ENCODE measurements at places on chromosomes 1 and 21.

- DNase-seq, result no peak
Observed at GRCh38 chr1:26164036-26164860, 4.5 kb downstream of the C1orf232 start.

GRCh38 chr1:61101536-61101935 lies 19.2 kb downstream of the NFIA start:
- no peak for DNase-seq

- no peak for DNase-seq
Observed at GRCh38 chr1:62423580-62424242, 13.1 kb upstream of the USP1 start.

- DNase-seq, result no peak
Observed at GRCh38 chr1:94884106-94884505, 42.8 kb downstream of the CNN3 start.

DNA sequence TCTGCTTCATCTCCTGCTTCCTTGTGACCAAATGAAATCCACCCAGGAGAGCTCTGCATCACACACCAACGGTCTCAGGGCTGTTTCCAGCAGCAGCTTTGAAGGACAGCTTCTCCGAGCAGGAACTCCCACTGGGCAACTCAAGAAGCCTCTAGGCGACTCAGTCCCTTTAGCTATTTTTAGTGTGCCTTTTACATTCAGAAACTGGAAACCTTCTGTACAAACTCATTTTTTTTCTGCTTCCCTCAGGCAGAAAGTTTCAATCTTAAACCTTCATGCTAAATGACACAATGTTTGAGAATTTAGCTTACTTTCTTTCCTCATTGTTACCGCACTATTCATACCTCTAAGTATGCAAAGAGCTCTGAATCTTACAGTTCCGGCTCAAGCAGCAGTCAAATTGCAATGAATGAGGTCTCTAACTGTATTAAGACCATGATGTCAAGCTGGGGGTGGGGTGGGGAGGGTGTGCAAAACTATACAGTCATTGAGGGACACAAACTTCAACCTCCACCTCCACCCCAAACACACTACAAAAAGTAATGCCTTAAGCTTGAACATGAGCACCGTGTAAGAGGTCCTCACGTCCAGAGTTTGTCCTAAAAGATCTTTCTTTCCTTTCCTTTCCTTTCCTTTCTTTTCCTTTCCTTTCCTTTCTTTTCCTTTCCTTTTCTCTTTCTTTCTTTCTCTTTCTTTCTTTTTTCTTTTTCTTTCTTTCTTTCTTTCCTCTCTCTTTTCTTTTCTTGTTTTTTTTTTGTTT lies 16.4 kb upstream of the TARBP1 start:
- DNase-seq, result no peak

DNA sequence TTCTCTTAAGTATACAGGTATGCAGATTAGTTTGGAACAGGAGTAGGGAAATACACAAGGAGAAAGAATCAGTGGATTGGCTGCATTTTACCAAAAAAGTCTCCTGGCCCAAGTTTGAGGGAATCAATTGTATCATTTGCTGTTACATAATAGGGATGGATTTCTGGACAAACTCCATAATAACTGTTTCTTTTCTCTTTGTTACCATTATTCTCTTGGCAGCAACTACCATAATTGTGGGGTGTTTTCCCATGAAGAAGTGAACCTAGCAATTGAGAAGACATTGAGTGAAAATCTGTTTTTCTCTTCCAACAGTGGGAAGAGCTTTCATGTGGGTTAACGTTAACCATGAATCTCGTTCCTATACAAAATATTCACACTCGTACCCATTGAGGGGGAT lies 46.4 kb upstream of the DPT start:
- no peak for DNase-seq

GRCh38 chr1:5768014-5768413 lies 224.2 kb downstream of the NPHP4 start:
- no peak for DNase-seq

DNA sequence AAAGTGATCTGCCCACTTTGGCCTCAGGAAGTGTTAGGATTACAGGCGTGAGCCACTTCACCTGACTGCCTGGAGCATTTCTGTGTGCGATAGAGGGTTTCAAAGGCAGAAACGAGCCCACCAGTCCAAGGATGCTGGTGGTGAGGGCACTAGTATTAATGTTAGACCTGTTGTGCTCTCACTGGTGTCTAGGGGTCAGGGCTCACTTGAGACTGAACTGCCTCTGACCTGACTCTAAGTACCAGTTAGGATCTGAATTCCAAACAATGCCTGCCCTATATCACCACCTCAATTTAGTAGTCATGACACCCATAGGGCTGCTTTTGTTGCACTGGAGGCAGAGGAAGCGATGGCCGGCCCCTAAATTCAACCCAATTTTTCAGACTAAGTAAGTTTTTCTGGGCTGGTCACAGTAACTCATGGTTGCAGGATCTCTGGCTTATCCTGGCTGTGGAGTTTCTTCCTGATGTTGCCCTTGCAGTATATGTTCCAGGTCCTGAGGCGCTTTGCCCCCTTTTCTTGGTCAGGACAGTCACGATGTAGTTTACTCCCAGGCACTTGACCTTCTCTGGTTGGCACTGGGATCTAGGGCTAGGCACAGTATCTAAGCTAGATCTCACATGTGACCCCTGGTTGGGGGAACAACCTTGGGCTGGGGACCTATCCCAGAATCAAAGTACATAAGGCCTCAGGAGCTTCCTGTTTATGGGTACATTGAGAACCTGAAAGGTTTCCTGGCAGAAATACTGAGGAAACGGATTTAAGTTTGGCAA lies 4.5 kb downstream of the CCDC17 start:
- no peak for DNase-seq

- DNase-seq, result no peak
Observed at GRCh38 chr1:106564192-106564591, 492.3 kb upstream of the PRMT6 start.

DNA sequence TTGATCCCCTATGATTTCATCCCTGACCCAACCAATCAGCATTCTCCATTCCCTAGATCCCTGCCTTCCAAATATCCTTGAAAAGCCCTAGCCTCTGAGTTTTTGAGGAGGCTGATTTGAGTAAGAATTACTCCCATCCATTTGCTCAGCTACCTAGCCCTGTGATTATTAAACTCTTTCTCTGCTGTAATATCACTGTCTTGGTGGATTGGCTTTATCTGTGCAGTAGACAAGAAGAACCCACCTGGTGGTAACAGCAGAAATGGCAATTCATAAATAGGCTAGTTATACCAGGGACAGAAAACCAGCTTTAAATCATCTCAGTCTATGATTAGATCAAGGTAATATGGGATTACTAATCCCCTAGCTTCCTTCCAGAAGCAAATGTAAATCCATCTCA lies 13.0 kb downstream of the IL20 start:
- no peak for DNase-seq

DNA sequence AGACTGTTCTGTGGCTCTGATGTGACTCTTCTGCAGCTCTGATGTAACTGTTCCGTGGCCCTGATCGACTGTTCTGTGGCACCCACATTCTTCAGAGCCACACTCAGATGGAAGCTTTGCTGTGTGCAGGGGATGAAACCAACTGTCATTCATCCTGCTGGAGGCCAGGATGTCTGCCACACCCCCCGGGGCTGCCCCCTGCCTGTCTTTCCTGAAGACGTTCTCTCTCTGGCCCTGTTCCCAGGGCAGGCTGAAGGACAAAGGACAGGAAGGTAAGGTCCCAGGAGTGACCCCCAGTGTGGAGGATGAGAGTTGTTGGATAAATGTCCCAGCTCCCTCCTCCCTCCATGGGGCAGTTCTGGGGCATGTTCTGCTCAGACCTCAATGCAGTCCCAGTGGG lies 29.4 kb upstream of the UMODL1 start:
- DNase-seq, result no peak

DNA sequence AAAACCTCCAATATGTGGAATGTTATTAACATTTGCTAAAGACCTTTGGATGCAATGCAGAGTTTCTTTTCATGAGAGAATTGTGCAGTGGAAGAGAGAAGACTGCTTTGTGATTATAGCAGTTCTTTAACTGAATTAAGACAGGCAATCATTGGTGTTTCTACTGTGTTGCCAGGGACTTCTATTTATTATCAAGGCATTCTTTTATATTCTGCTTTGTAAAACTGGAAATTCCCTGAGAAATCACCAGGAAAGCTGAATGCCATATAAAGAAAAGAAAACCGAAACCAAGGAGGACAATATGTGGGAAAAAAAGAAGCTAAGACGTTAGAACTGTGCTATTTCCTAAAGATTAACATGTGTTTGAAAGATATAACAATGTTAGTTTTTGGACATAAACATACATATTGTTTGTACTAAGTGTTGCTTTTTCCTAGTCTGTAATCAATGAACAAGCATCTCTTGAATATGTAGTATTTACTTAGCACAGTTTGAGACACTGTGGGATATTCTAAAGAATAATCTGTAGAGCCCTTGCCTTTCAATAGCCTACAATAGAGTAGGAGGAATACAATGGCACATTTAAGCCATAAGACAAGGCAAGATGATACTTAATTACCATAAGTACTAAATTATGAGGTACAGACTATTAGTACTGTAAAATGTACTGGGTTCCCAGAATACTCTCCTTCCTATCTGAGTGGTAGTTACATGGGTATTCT lies 47.1 kb downstream of the EXTL2 start:
- peak; percentile 20 for DNase-seq

DNA sequence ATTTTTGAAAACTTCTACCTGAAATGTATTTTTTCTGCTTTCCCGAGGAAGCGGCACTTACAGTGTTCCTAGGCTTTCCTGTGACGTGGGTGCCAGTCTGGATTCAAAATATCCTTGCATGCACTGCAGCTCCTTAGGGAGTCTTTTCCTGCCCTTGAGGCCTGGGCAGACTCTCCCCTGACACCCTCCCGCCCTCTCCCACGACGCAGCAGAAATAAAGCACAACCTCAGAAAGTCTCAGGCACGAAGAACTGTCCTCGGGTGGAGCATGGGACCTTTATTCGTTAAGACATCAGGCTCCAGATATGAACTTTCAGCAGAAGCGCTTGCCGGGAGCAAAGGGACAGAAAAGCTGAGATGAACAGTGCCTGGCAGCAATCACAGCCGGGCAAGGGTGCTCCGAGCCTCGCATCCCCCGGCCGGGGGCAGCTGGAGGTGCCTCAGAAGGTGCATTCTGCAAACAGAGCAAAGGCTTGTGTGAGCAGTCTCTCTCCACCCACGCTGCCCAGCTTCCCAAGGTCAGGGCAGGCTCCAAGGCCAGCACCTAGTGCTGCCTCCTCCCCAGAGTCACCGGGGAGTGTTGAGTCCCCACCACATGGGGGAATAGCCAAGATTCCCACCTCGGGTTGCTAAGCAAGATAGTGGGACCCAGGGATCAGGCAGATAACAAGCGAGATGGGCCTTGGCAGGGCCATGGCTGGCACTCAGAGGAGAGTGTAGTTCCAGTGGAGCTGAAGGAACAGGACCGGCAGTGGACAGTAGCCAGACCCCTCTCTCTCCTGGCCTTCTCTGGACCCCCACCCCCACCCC lies 3.2 kb downstream of the TFF3 start:
- DNase-seq, result no peak

- DNase-seq, result no peak
Observed at GRCh38 chr1:115833856-115834255, 7.1 kb downstream of the NHLH2 start.

DNA sequence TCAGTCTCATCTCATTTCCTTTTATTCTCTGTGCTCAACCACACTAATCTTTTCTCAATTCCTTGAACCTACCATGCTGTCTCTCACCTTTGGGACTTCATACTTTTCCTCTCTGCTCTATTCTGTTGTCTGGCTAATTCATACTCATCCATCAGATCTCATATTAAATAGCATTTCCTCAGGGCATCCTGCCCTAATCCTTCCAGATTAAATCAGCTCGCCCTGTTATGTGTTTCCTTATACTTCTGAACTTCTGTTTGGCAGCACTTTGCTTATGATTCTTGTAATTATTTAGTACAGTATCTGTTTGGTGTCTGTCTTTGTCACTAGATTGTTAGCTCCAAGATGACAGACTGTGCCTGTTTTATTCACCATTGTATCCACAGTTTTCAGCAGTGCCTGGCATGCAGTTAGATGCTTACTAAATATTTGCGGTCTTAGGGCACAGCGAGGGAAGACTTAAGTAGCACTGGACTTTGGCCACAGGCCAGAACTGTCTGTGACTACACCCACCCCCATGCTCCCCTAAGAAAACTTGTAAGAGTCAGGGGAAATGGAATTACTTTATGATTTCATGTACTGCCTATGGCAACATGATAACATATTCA lies 9.9 kb upstream of the CAP1 start:
- no peak for DNase-seq

- no peak for DNase-seq
Observed at GRCh38 chr1:90798344-90798743, 81.2 kb upstream of the BARHL2 start.

GRCh38 chr1:212918824-212919223 lies 31.5 kb upstream of the VASH2 start:
- no peak for DNase-seq

- no peak for DNase-seq
Observed at GRCh38 chr1:56838759-56839158, 15.8 kb upstream of the C8A start.

DNA sequence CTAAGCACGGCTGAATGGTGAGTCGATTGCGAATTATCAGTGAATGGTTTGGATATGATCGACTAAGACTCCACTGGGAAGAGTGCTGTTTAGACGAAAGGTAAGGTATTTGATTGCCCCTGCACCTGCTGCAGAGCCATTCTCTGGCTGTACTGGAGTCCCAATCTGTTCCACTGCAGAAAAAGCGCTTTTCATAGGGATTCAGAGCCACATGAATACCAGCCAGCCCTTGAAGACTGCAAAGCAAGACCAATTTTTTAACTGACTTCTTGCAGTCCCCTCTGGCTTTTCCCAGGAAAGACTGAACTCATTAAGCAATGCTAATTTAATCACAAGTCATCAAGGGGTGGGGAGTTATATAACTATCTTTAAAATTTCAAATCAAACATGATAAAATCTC lies 1.3 kb downstream of the GREM2 start:
- DNase-seq, result no peak

DNA sequence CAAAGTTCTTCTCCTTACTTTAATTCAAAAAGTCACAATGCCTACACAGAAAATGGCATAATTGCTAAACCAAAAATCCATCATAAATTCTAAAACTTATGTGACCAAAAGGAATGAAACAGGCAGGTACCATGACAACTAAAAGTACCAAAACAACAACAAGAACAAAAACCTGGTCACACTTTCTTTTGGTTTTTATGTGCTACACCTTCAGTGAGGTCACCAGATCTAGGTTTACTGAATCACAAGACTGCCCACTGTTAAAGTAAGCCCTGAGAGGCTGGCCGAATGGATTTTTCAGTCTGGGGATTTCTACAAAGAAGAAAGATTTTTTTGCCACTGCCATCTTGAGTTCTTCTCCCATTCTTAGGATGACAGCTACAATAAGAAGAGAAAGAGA lies 583.0 kb upstream of the PKN2 start:
- DNase-seq, result no peak

GRCh38 chr1:202411422-202411821 lies 62.9 kb downstream of the PPP1R12B start:
- no peak for DNase-seq

GRCh38 chr1:84569216-84569615 lies 5.0 kb downstream of the CTBS start:
- DNase-seq, result no peak

DNA sequence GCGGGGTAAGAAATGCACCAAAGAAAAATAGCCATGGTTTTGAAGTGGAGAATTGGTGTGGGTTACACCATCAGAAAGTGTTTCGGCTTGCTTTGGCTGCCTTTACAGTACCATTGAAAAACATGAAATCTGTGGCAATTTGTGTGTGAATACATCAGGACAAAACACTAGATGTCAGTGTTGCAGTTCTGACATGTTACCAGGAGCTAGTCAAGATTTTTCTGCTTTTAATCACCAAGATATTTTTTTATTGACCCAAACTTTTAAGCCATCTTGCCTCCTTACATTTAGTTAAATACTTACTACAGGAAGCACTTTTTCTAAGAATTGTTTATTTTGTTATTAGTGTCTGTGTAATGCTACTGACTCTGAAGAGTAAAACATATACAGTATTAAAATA lies 14.3 kb downstream of the RRP15 start:
- peak; percentile 1 for DNase-seq
